ENCODE measurements at places on chromosomes 16 and 17.
A peak's percentile ranks its signal among the peaks of the same experiment; 100 is the strongest.

DNA sequence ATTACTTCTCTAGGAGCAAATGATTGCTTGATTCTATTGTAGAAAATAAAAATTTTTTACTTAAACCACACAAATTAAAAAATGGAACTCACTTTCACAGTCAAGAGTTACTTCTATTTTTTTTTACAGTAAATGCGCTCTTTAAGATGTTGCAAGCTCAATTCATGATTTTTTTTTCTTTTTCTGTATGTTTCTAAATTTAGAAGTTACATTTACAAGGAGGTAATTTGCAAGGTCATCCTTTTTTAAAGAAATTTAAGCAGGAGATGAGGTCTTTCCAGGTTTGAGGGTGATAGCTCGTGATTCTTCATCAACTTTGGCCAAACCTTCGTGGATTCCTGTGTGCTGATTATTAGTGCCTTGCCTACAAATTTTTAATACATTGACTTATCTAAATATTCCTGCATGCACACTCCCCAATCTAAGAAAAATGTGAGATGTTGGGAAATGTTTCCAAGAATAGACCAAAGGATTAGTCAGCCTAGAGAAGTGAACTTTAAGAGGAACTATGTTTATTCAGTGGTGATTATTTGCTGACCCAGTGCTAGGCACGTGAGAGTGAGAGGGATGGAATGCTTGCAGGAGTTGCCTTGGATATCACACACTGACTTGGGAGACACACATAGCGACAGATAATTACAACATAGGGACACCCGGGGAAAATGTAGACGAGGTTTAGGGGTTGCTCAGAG, 429.8 kb downstream of the MAF start:
- peak; percentile 55 for DNase-seq

DNA sequence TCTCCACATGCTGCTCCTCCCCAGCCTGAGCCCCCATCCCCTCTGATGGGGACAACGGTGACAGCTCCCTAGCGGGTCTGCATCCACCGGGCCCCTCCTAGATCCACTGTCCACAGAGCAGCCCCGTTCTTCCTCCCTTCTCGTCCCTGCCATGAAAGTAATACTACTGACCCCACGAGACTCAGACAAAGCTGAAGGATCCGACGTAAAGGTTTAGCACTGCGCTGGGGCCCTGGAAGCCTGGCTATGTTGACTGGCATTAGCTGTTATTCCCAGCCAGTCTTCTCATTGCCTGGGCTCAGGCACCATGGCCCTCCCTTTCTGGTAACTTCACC, 30.7 kb downstream of the VAC14 start:
- no peak for DNase-seq

DNA sequence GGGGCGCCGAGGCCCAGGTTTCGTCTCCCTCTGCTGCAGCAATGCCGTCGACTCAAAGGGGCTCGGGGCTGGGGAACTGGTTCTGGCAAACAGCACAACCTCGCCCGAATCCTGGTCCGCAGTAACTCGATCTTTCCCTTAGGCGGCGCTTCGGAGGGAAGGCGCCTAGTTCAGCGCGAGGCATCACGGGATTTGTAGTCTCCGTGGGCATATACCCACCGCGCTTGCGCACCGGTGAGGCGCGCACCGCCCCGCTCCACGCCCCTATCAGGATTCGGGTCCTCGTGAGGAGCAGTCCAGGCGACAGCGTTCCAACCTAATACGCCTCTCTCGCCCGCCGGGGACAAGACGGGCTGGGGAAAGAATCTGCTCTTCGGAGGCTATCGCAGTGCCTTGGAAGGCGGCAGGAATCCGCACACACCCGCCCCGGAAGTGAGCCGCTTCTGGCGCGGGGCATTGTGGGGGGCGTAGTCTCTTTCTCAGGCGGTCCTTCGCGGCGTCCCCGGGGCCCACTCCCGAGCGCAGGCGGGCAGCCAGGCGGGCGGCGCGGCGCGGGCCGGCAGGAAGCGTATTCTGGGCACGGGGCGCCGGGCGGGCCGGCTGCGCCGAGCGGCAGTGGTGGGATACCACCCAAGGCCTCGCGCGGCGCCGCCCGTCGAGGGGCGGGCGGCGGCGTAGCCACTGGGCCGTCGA, at the start of gene THAP11:
Gene THAP11, plus strand, starts transcription at position 505 of the 693 bp plus-strand sequence. CDS start 235 bp downstream, outside the sequence.
- peak; percentile 93 for DNase-seq

GRCh38 chr17:75617218-75617617, 16.0 kb upstream of the SMIM5 start:
- DNase-seq: no peak

DNA sequence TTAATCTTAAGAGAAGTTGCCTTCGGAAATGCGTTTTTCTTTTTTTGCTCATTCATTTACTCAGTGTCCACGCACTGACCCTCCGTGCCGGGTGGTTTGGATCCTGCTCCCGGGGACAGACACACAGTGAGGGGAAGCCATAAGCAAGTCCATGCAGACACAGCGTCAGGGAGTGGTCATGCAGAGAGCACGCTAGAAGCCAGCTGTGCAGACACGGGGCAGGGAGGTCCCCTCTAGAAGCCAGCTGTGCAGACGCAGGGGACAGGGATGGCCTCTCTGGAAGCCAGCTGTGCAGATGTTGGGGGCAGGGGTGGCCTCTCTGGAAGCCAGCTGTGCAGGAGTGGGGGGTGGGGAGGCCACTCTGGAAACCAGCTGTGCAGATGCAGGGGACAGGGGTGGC, 4.8 kb downstream of the GAA start:
- no peak for DNase-seq

DNA sequence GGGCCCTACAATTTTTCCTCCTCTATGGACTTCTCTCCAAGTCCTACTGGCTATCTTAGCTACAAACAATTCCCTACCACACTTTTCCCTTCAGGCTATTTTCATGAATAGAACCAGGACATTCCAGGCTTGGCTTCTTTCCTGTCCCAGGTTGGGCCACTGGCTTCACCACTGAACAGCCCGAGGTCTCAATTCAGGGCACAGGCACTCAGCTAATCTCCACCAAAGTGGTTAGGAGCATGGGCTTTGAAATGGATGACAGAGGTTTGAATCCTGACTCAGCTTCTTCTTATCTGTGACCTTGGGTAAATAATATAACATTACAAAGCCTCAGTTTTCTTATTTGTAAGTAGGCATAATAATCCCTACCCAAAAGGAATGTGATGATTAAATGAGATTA, 50.9 kb upstream of the ZNF629 start:
- no peak for DNase-seq

- no peak for DNase-seq
Observed at GRCh38 chr17:62650587-62650986, 23.1 kb downstream of the MRC2 start.

DNA sequence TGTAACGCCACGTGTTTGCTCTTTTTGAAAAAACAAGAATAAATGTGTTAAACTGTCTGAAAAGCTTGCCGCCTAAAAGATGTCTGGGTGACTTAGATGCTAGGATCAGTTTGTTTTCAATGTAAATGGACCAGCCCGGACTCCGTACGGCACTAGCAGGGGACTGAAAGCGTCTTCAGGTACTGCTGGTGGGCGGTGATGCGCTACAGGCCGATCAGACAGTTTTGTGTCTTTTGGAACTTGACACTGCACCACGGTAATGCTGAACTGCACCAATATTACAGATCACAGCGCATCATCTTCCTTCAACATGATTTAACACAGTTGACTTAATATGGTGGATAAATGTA, 727 bp upstream of the MBTPS1 start:
- DNase-seq: peak; percentile 49

GRCh38 chr16:22198547-22199293, 7.4 kb upstream of the EEF2K start:
- peak; percentile 40 for DNase-seq

- peak; percentile 38 for DNase-seq
Observed at GRCh38 chr17:44878627-44879221, 20.5 kb downstream of the EFTUD2 start.

Data from fibroblast of mammary gland (primary cell).